ENCODE measurements at places on chromosomes 3 and 15. TPM values are rescaled to one million over a fixed set of nuclear protein-coding genes. Genes with fewer than 3 reads are reported as not detected.

DNA sequence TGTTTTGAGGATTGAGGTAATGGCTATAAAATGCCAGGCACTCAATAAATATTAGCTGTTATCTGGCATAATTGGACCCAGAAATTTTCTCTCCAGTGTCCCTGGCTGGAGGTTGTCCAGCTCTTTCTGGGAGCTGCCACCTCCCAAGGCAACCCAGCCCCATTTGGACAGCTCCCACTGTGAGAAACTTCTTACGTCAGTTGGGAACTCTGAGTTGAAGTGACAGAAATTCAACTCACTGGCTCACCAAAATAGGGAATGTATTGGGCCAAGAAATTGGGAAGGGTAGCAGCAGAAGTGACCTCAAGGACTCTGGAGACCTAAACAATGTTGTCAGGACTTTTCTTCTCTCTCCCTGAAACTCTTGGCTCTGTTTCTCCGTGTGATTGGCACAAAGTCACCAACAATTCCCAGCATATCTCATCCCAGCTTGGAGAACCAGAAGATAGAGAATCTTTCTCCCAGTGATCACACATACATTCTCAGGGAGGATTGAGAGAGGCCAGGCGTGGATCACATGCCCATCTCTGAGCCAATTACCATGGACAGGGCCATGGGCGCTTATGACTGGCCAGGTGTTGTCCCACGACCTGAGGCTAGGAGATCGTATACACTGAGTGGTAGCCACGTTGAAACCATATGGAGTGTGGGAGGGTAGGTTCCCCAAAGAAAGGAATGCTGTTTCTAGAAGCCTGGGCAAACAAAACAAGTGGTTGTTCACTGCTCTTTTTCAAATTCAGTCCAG is 22.5 kb upstream of the HCN4 start:
- DNase-seq = no peak

DNA sequence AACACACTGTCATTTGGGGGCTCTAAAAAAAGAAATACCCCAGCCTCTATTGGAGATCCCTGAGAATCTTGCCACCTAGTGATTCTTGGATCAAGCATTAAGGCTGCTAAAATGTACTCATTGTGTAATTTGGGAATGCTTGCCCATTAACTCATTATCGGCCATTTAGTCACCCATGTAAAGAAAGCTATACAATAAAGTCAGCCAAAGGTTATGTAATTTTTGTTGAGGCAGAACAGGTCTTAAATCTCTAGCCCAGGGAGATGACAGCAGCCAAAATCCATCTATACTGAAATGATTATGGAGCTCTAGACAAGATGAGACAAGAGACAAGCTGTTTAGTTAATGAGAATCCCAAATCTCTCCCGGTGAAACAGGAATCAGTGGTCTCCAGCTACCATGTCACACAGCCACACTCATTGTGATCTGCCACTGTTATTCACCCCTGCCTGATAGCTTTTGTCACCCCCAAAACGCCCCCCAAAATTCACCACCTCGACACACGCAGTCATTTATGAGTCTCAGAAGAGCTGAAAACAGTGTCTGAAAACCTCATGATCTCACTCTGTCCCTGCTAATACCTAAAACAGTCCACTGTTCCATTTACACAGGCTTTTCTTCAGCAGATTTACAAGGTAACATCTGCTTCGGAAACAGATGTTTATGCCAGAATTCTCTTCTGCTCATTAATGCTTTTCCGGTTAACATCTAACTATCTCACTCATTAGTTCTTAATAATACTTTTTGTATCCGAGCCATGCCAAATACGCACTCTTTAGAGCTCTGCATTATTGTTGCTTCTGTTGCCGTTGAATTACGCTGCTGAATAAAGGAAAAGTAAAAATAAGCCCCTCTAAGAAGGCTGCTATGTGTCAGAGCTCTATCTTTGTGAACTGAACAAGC is 138.5 kb downstream of the RORA start:
- DNase-seq = no peak

DNA sequence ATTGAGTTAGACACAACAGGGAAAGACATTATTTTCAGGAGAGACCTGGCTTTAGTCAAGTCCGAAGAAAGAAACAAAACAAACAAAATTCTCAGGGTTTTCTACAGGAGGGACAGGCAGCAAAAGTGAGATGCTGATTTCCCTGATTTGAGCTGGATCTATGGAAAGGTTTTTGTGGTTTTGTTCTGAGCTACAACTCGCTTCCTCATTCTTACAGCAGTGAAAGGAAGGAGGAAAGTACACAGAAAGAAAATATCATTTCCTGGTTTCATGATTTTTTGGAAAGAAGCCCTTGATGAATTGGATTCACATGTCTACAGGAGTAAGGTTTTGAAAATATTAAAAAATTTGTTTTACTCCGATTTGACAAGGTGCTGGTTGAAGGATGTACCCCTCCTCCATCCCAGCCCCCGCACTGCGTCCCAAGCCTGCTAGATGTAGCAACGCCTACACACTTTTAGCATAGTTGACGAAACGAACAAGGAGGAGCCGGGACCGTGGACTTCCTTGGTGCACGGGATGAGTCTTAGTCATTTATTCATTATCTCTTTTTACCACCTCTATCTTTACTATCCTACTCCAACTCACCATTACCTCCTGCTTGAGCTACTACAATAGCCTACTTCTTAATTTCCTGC is 10.8 kb downstream of the PRICKLE2 start:
- DNase-seq = no peak

DNA sequence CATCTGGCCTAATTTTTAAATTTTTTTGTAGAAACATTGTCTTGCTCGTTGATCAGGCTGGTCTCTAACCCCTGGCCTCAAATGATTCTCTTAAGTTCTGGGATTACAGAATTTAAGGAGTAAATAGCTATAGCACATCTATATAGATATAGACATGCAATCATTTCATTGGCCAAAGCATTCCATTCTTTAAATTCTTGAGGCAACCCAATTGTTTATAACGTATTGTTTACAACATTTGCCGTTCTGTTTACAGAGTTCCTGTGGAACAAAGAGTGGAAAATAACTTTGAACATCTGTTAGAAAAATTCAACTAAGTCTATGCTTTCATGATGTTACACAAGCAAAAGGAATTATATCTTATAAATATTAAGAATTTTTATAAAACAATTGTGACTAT is 205.2 kb upstream of the ROBO2 start:
- DNase-seq = no peak

GRCh38 chr15:36883713-36884517 is 216.4 kb downstream of the MEIS2 start:
- peak; percentile 95 for DNase-seq

DNA sequence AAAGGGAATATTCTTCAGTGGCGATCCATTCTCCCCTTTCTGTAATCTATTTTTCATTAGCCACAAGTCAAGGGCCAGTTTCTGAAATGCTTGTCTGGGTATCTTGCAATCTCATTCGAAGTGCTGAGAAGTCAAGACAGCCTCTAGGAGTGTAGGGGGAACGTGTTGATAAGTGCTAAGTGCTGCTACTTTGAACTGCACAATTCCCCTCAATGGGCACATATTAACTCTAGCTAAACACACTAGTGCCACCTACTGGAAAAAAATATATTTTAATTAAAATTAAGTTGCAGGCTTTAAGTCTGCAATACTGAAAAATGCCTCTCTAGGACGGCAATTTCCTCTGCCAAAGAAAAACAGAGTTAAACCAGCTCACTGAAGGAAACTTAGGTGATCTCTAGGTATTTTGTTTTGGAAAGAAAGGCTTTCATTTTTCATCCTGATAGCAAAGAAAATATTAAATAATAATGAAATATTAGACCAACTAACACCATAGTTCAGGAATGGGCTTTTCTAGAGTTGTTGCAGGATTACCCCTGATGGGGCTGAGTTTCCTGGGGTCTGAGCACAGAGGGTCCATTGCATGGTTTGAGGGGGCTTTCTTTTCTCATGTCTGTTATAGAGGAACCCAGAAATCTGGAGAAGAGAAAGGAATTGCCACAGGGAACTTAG is 181.9 kb upstream of the KBTBD8 start:
- DNase-seq = no peak

The TNNC1 gene
- total RNA-seq = 50.9 TPM

Data from endodermal cell (in vitro differentiated cells).